Stimulated activated CD4-positive, alpha-beta T cell treated with anti-CD3 and anti-CD28 coated beads, TNF-alpha, amount 100 ng/mL, for 1 hour (primary cell): ENCODE measurements at places on chromosomes 13 and 19.

DNA sequence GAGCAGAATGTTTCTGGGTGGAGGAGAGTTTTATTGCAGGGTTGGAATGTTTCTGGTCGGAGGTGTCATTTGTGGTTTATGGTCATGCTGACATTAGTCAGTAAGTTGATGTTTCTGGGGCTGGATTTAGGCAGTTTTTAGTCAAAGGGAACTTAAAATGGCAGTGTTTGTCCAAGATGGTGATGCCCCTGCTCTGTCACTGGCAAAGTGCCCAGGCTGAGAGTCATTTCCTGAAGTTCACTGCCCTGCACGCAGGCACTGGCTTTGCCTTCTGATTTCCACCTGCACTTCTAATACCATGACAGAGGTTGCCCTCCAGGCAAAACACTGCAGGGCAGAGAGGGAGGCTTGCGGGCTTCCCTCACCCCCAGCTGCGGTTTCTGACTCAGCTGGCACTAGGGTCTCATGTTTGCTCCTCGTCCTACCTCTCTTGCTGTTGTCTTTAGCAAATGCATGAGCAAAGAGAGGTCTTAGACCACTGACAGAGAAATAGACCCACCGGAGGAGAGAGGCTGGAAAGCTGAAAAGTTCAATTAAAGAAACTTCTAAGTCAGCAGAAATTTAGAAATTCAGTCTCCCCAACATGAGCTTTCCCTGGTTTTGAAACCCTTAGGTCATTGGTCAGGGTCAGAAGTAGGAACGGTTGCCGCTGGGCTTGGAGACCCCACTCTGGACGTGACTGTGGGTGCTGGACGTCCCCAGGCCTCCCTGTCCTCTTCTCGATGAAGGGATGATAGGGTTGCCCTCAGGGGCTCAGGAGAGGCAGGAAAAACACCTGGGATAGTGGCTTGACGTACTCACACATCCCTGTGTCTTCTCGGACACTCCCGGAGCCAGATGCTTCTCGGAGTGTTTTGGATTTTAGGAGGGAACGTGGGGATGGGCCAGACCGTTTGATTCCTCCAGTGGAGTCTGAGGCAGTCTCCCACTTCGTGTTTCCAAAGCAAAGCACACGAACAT, 26.3 kb downstream of the TMEM255B start:
- DNase-seq, result no peak

DNA sequence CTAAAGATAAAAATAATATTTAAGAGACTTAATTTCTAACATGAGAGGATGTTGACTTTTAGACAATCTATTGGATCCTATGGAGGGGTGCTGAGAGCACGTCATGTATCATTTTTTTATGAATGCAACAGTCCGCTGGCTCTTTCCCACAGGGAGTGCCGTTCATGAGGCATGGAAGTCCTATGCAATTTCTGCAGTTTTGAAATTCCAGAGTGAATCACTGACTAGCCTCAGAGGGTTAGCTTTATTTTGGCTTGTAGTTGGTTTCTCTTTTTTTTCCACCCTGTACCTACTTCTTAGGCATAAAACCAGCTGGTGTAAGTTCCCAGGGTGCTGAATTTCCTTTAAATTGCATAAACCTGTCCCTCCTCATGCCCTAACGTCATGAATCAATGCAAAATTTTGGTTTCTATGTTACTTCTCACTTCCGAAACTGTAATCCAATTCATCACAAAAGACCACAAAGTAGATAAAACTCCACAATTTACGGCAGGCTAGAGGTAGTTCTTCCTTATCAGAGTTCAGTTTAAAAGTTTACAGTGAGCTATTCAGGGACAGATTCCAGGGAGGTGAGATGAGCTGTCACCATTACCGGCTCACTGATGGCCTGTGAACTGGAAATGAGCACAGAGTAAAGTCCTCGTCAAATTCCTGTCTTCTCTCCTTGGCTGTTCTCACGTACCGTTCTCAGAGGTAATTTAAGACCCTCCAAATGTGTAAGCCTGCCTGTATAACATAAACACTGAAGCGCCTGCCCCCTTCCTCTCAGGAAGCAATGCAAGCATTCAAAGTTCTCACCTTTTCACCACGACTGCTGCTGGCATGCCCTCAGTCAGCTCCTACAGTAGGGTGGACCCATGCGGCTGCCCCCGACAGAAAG, 216.6 kb upstream of the SLC10A2 start:
- DNase-seq, result no peak

DNA sequence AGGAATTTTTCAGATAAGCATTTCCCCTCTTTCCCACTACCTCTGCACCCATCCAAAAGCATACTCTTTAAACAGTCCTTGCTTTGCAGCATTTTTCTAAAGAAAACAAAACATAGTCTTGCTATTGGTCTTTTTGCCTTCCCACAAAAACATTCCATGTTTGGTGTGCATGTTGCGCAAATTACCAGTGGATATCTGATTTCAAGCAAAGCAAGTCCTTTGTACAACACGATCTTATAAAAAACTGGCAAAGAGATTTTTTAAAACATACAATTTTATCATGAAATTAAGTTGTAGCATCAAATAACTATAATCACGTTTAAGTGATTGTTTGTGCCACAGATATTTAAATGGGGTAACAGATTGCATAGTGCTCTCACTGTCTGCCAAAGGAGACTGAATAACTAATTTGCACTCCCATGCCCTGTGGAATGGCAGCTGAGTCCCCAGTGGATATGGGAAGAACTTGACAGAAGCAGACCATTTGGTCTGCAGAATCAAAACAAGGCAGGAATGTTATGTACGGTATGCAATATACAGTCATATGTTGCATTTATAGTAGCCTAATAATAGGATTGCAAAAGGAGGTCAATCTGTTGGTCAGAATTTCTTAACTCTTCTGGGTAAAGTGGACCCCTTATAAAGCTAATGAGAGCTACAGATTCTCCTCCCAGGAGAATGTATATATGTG, 285.7 kb downstream of the TBC1D4 start:
- DNase-seq, result no peak

DNA sequence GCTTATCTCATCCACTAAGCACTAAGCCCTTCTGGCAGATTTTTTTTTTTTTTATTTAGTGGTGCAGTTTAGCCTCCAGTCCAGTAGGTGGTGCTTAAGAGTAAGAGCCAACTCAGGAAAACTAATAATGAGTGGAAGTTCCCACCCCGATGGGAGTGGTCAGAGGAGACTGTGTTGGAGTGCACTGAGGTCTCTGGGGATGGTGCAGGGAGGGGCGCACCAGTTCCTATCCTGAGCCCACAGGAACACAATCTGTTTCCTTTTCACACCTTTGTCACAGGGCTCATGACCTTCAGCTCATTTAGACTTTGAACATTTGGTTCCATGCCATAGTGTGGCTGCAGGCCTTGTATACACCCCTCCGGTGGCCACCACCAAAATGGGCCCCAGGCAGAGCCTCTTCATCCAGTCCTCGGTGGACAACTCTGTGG, 367.4 kb downstream of the SPRY2 start:
- no peak for DNase-seq

DNA sequence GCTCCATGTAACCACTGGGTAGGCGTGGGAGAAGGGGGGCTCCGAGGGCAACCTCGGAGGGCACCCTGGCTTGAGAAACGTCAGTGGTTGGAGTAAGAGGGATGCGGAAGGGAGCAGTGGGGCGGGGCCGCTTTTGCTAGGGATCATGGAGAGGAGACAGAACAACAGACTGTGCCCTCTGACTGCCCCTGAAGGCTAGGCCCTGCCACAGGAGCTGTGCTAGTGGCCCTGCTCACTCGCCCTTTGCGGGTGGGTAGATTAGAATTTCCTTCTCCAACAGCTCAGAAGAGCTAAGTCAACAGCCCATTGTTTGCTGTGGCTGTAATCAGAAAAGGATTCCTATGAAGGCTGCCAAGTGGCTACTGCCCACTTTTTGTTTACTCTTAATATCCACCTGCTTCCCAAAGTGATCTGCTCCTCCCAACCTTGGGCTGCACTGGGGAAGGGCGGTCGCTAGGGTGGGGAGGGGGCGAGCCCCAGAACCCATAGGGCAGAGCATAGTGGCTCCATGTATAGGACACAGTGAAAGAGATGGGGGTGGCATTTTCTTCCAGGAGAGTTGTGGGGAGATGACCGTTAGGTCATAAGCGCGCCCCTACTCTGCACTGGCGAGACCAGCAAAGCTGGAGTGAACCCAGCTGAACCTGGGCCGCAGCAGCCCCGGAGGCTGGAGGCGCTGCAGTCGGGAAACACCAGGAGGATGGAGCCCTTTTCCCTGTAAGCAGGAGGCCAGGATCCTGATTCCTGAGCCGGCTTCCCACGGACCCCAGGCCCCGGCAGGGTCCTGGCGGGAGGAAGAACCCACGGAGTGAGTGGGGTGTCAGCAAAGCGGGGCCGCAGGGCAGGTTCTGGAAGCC, 1.9 kb upstream of the C1QTNF9 start:
- no peak for DNase-seq

GRCh38 chr13:99182439-99182838, 18.2 kb upstream of the UBAC2 start:
- no peak for DNase-seq

- no peak for DNase-seq
Measured at GRCh38 chr13:48160606-48161278, 65.8 kb upstream of the MED4 start.

- DNase-seq, result no peak
Measured at GRCh38 chr19:5182751-5183150, 157.9 kb downstream of the PTPRS start.

GRCh38 chr19:6516018-6516658, 14.0 kb upstream of the TUBB4A start:
- DNase-seq, result peak; percentile 30
